ENCODE measurements at places on chromosomes 12 and 14.

DNA sequence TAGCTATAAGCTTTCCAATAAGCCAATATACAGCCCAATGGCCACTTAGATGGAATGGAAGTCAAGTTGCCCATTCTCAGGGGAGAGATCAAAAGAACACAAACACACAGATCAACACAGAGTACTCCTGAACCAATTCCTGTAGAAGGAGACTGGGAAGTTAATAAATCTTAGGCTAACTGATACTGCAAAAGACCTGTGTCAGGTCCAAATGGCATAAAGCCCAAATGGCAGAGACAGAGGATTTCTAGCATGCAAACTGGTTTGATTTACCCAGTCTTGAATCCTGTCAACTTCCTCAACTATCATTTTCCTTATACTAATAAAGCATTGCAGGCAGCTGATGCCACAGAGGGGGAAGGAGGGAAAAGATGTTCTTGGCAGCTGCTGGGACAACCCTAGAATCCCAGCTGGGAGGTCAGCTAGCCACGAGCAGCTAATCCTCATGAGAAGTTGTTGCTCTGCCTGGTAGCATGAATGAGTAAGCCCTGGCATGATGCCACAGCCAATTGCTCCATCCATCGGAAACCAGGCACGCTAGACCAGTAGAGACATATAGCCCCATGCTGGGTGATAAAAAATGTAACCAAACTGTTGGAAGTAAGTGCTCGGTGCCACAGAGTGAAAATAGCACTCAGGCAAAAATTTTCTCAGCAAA, 26.2 kb downstream of the ANG start:
- no peaks in the 10 kb centered on the region for H3K4me1 ChIP-seq
- no peak overlapping the region for H3K4me3 ChIP-seq
- no peaks in the 10 kb centered on the region for H3K27me3 ChIP-seq
- no peak overlapping the region for H3K27ac ChIP-seq

DNA sequence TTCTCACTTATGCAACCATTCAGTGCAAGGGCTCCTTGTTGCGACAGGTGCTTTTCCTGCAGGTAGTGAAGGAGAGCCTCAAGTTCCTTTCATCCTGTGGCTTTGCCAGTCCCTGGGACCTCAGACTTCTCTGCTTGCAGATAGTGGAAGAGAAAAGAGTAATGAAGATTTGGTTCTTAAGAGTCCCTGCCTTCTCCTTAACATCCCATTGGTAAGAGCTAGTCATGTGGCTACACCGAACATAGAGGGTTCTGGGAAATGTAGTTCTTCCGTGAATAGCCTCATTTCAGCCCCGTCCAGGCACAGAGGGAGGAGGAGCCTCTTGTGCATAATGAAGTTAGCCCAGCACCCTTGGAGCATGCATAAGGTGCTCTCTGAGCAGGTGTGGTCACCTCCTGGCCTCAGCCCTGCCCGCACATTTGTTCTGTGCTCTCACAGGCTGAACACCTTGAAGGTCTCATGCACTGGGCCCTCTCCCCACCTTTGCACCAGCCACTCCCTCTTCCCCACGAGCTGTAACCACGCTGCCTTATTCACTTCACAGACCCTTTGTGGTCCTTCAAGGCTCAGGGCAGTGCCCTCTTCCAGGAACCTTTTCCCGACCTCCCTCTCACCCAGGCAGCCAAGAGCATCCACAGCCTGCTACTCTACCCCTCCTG, 134.0 kb downstream of the BCL11B start:
- H3K4me3 ChIP-seq, result no peak overlapping the region
- H3K36me3 ChIP-seq, result no peaks in the 10 kb centered on the region
- DNase-seq, result no peak
- H3K27ac ChIP-seq, result no peak overlapping the region
- no peaks in the 10 kb centered on the region for H3K4me1 ChIP-seq

GRCh38 chr14:99803106-99803775, 10.0 kb downstream of the EML1 start:
- no peak overlapping the region for H3K4me3 ChIP-seq
- H3K27ac ChIP-seq, result no peak overlapping the region
- no peaks in the 10 kb centered on the region for H3K27me3 ChIP-seq
- DNase-seq, result no peak
- no peaks in the 10 kb centered on the region for H3K36me3 ChIP-seq

GRCh38 chr14:78848234-78848820, 678.2 kb downstream of the NRXN3 start:
- peaks cover 42% of the 10 kb centered on the region for H3K27me3 ChIP-seq
- no peaks in the 10 kb centered on the region for H3K36me3 ChIP-seq
- H3K4me3 ChIP-seq, result no peak overlapping the region
- peaks cover 6% of the 10 kb centered on the region for H3K4me1 ChIP-seq

DNA sequence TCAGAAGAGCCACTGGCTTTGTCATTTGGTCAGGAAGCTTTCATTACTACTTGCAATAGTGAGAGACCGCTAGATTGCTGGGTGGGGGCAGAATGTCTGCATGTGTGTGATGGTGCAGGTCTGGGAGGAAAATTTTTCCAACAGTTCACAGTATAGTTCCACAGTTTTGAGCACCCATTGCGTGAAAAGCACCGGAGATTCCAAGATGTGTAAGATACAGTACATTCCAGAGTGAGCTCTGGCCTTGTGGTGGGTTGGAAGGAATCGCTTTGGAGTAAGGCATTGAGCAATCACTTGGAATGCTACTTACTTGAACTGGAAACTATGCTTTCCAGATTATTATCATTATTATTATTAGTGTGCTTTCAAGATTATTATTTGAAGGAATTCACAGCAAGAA, 47.6 kb upstream of the FRMD6 start:
- H3K27ac ChIP-seq, result no peak overlapping the region
- H3K36me3 ChIP-seq, result no peaks in the 10 kb centered on the region
- DNase-seq, result no peak
- H3K4me1 ChIP-seq, result no peaks in the 10 kb centered on the region
- H3K27me3 ChIP-seq, result no peaks in the 10 kb centered on the region

GRCh38 chr12:78651755-78652154, 212.8 kb upstream of the SYT1 start:
- H3K27me3 ChIP-seq, result peaks cover 14% of the 10 kb centered on the region
- H3K4me3 ChIP-seq, result no peak overlapping the region
- no peak overlapping the region for H3K27ac ChIP-seq
- no peak for DNase-seq

GRCh38 chr12:112527501-112527900, 108.8 kb downstream of the PTPN11 start:
- H3K36me3 ChIP-seq, result no peaks in the 10 kb centered on the region
- no peak overlapping the region for H3K27ac ChIP-seq
- no peaks in the 10 kb centered on the region for H3K4me1 ChIP-seq
- DNase-seq, result no peak

DNA sequence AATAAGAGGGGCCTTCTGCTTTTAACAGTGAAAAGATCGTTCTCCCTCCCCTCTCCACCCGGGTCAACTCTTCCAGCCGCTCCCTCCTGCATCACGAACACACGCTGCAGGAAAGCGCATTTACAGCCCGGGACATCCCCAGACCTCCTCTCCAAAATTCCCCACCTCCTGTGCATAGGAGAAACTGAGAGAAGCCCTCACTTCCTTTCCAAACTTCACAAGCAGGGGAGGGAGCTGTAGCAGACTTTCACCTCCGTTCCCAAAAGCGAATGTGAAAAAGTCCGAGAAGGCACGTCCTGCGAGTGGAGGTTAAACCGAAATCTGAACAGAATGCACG, 513 bp downstream of the BCAT1 start:
- H3K4me1 ChIP-seq, result peaks cover 30% of the 10 kb centered on the region
- peak overlapping the region; percentile 44 for H3K4me3 ChIP-seq
- no peak overlapping the region for H3K27ac ChIP-seq
- peak; percentile 57 for DNase-seq
- H3K27me3 ChIP-seq, result no peaks in the 10 kb centered on the region
- no peaks in the 10 kb centered on the region for H3K36me3 ChIP-seq

DNA sequence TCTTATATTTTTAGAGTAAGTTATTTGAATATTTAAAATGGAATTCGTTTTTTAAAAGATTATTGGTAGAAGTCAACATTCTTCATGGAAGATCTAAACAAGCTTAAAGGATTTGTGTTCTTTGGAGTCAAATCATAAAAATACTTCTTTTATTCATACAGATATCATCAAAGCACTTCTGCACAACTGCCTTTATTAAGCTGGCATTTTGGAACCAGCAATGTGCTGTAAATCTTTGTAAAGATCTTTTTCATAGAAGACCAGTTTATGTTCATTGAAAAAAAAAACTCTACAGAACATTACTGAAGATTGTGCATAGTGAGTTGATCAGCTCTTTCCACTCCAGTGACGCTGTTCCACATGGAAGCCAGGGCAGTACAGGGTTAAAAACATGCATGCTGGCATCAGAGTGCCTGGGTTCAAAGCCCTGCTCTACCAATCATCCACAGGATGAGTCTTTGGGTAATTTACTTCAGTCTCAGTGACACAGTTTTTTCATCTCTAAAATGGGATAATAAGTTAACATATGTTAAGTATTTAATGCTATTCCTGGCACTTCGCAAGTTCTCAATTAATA, 109.6 kb upstream of the SLC38A4 start:
- no peaks in the 10 kb centered on the region for H3K4me1 ChIP-seq
- DNase-seq, result no peak
- no peaks in the 10 kb centered on the region for H3K27me3 ChIP-seq

GRCh38 chr12:88698471-88698870, 118.2 kb upstream of the KITLG start:
- H3K27me3 ChIP-seq, result no peaks in the 10 kb centered on the region
- DNase-seq, result no peak
- H3K36me3 ChIP-seq, result no peaks in the 10 kb centered on the region
- H3K4me1 ChIP-seq, result no peaks in the 10 kb centered on the region
- no peak overlapping the region for H3K27ac ChIP-seq

DNA sequence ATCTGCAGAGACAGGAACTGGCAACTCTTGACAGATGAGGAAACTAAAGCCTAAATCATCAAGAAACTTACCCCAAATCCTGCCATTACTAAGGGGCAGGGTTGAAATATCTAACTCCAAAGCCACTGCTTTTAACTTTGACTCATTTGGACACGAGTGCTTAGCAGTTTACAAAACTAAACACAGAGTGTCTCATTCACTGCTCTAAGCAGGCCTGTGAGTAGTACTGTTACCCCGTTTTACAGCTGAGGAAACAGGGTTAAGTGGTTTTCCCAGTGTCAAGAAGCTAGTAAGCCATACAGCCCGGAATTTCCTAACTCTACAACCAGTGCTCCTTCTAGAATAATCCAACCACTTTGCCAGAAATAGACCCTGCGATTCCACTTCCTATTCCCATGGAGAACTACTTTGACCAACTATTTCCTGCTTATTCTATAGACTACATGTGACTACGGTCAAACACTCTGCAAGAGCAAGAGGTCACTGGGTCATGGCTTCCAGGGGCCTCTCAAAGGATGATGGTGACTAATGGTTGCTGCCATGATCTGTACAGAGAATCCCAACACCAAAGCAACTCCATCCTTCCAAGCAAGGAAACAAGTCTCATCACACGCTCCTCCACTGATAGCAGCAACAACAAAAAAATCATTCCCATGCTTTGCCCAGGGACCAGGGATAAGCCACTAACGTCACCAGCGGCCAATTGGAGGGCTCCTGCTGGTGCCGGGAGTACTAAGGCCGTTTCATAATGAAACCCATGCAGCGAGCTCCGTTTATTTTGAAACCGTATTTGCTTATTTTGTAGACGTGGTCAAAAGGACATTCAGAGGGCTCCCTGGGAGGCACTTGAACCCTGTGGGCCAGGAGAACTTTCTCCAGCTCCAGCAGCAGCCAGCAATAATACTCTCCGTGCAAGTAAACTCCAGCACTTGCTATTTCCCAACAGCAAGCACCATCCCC, 56.3 kb downstream of the NUAK1 start:
- H3K36me3 ChIP-seq, result no peaks in the 10 kb centered on the region
- no peak for DNase-seq
- no peak overlapping the region for H3K4me3 ChIP-seq

GRCh38 chr14:21103710-21104447, 3.0 kb downstream of the TMEM253 start:
- H3K27me3 ChIP-seq, result no peaks in the 10 kb centered on the region
- peak overlapping the region; percentile 48 for H3K4me3 ChIP-seq
- H3K27ac ChIP-seq, result peak overlapping the region; percentile 99
- no peaks in the 10 kb centered on the region for H3K36me3 ChIP-seq
- peak; percentile 98 for DNase-seq

DNA sequence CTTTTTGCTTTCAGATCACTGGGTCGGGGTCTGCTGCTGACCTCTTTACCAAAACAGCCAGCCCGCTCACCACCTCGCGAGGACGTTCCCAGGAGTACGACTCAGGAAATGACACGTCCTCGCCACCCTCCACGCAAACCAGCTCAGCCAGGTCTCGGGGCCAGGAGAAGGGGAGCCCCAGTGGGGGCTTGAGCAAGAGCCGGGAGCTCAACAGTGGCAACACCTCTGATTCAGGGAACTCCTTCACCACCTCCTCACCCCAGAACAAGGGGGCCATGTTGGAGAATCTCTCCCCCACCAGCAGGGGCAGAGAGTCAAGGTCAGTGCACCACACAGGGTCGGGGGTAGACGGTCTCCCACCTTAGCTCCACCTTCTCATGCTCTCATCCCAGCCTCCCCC, 33.4 kb upstream of the HSPB8 start:
- no peaks in the 10 kb centered on the region for H3K36me3 ChIP-seq
- no peak overlapping the region for H3K4me3 ChIP-seq
- H3K4me1 ChIP-seq, result no peaks in the 10 kb centered on the region
- DNase-seq, result no peak
- H3K27me3 ChIP-seq, result no peaks in the 10 kb centered on the region

DNA sequence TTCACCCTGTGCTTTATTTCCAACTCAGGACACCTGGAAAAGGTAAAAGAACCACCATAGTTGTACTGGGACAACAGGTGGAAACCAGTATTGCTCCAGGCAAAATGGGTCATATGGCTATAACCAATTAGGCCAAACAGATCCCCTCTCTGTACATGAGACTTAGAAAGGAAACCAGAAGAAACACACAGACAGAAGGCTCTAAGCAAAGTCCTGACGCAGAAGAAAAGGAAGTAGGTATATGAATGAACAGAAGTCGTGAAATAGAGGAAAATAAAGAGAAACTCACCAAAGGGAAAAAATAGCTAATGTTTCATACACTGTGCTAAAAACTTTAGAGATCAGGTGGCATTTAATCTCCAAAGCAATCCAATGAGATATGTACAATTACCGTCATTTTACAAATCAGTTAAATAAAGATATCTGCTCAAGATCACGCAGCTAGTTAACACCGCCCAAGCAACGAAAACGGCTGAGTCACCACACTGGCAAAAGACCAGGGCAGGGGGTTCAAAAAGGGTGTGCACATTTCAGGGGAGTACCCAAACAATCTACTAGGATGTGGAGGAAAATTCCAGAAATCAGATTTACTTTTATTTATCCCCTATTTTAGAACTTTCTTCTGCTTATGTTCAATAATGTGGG, 82.3 kb downstream of the ITPR2 start:
- H3K36me3 ChIP-seq, result no peaks in the 10 kb centered on the region
- no peak overlapping the region for H3K4me3 ChIP-seq
- no peak overlapping the region for H3K27ac ChIP-seq
- H3K4me1 ChIP-seq, result no peaks in the 10 kb centered on the region
- no peaks in the 10 kb centered on the region for H3K27me3 ChIP-seq
